ENCODE measurements at places on chromosomes 7 and 10.

GRCh38 chr7:105268056-105268455 lies 120.7 kb downstream of the SRPK2 start:
- no peak for DNase-seq

GRCh38 chr7:70739646-70740210 lies 392.2 kb upstream of the GALNT17 start:
- no peak for DNase-seq

- DNase-seq = no peak
These were observed 401.8 kb downstream of the ADRA2A start for GRCh38 chr10:111478651-111479050.

GRCh38 chr10:126516515-126516914 lies 128.2 kb upstream of the ADAM12 start:
- DNase-seq = no peak

DNA sequence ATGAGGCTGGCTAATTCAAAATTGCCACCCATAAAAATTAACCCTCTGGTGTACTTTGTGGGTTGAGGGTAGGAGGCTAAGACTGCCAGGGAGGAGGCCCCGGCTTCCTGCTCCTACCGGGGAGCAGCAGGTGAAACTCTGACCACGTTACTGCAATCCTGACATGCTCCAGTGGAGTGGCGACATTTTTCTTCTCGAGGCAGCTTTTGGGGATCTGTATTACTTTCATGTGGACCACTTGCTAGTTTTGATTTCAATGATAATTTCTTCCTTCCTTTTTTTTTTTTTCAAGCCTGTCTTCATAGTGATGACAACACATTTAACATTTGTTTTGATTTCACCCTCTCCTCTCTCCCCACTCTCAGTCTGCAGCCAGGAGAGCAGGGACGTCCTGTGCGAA lies 14.6 kb downstream of the GATA3 start:
- no peak for DNase-seq

- no peak for DNase-seq
These were observed 163.3 kb downstream of the STK31 start for GRCh38 chr7:23873306-23873705.

All from NCI-H774 (cell line).